ENCODE measurements at places on chromosomes 5 and 9. TPM values are rescaled to one million over a fixed set of nuclear protein-coding genes. Genes with fewer than 3 reads are reported as not detected.

GRCh38 chr5:39547553-39548154 is 122.9 kb upstream of the DAB2 start:
- peak; percentile 14 for DNase-seq
- peaks cover 10% of the 10 kb centered on the region for H3K4me1 ChIP-seq
- H3K27ac ChIP-seq: no peak overlapping the region
- H3K36me3 ChIP-seq: no peaks in the 10 kb centered on the region
- no peaks in the 10 kb centered on the region for H3K27me3 ChIP-seq

- H3K4me1 ChIP-seq: no peaks in the 10 kb centered on the region
- DNase-seq: no peak
- H3K27me3 ChIP-seq: no peaks in the 10 kb centered on the region
- no peak overlapping the region for H3K4me3 ChIP-seq
- no peak overlapping the region for H3K27ac ChIP-seq
These were observed 50.2 kb downstream of the TIMD4 start for GRCh38 chr5:156912869-156913268.

GRCh38 chr9:27527702-27528075 is 1.9 kb downstream of the MOB3B start:
- peaks cover 8% of the 10 kb centered on the region for H3K4me1 ChIP-seq
- no peaks in the 10 kb centered on the region for H3K27me3 ChIP-seq
- DNase-seq: no peak
- no peak overlapping the region for H3K4me3 ChIP-seq
- no peaks in the 10 kb centered on the region for H3K36me3 ChIP-seq

DNA sequence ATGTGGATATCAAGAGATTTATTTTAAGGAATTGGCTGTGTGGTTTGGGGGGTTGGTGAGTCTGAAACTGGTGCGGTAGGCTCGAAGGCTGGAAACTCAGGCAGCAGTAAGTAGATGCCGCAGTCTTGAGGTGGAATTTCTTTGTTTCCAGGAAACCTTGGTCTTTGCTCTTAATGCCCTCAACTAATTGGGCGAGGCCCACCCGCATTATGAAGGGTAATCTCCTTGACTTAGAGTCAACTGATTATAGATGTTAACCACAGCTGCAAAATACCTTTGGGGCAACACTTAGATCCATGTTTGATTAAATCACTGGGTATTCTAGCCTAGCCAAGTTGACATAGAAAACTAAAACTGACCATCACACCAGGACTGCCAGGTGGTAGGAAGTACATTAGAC is 83.8 kb downstream of the ANKRD33B start:
- no peaks in the 10 kb centered on the region for H3K36me3 ChIP-seq
- no peaks in the 10 kb centered on the region for H3K4me1 ChIP-seq
- H3K4me3 ChIP-seq: no peak overlapping the region

- H3K4me3 ChIP-seq: no peak overlapping the region
- H3K27me3 ChIP-seq: no peaks in the 10 kb centered on the region
- DNase-seq: no peak
- H3K4me1 ChIP-seq: peaks cover 10% of the 10 kb centered on the region
- no peaks in the 10 kb centered on the region for H3K36me3 ChIP-seq
These were observed 197.8 kb downstream of the TTLL11 start for GRCh38 chr9:121895358-121895757.

DNA sequence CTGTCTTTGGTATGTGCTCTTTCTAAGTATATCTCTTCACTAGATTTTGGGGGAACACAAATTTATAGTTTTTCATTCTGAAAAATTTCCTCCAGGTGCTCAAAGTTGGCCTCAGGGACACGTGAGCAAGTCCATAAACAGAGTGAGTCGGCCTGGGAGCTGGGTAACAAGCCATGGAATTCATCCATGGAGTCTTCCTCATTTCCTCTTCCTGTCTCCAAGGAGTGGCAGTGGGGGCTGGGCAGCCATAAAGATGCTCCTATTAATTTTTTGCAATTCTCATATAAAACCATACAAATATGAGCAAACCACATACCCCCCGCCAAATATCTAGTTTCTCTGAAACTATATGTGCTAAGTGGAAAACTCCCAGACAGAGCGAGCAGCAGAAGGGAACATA is 136.6 kb upstream of the OTULINL start:
- H3K27ac ChIP-seq: peak overlapping the region; percentile 98
- H3K27me3 ChIP-seq: no peaks in the 10 kb centered on the region
- peak overlapping the region; percentile 84 for H3K4me3 ChIP-seq
- H3K4me1 ChIP-seq: peaks cover 72% of the 10 kb centered on the region
- DNase-seq: no peak

GRCh38 chr5:9174446-9174845 is 371.4 kb downstream of the SEMA5A start:
- no peaks in the 10 kb centered on the region for H3K4me1 ChIP-seq
- DNase-seq: no peak
- H3K27ac ChIP-seq: no peak overlapping the region
- no peaks in the 10 kb centered on the region for H3K27me3 ChIP-seq

DNA sequence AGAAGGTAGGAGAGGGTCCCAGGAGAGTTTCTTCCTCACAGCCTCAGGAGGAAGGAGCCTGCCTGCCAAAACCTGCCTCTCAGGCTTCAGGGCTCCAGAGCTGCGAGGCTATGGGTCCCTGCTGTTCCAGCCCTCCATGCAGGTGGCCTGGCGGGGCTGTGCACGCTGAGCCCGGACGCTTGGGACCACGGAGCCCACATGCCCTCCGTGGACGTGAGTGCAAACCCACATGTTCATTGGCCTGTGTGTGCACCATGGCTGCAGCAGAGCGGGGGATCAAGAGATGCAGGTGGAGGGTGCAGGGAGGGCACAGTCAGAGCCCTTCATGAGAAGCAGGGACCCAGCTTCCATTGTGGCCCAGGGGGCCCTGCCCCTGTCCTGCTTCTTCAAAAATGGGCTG is 287.3 kb downstream of the IRX2 start:
- H3K27ac ChIP-seq: no peak overlapping the region
- no peak overlapping the region for H3K4me3 ChIP-seq
- no peaks in the 10 kb centered on the region for H3K36me3 ChIP-seq
- H3K27me3 ChIP-seq: peaks cover 25% of the 10 kb centered on the region
- DNase-seq: no peak

GRCh38 chr5:17056141-17056631 is 120.1 kb upstream of the MYO10 start:
- H3K4me3 ChIP-seq: no peak overlapping the region
- no peaks in the 10 kb centered on the region for H3K4me1 ChIP-seq
- no peak for DNase-seq
- H3K36me3 ChIP-seq: no peaks in the 10 kb centered on the region

- no peak overlapping the region for H3K27ac ChIP-seq
- DNase-seq: no peak
- H3K4me3 ChIP-seq: no peak overlapping the region
- no peaks in the 10 kb centered on the region for H3K27me3 ChIP-seq
- H3K4me1 ChIP-seq: no peaks in the 10 kb centered on the region
These were observed 1057.3 kb downstream of the TLE1 start for GRCh38 chr9:80632041-80632440.

DNA sequence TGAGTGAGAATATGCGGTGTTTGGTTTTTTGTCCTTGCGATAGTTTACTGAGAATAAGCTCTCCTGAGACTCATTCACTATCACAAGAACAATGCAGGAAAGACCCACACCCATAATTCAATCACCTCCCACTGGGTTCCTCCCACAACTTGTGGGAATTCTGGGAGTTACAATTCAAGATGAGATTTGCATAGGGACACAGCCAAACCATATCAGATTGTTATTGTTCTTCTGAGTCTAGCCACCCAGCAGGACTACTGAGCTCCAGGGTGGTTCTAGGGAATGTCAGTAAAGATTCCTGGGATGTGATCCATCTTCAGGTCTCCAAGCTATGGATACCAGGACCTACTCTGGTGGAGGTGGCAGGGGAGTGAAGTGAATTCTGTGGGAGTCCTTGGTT is 2075.1 kb upstream of the CDH9 start:
- no peaks in the 10 kb centered on the region for H3K4me1 ChIP-seq
- no peak overlapping the region for H3K4me3 ChIP-seq
- DNase-seq: no peak
- no peak overlapping the region for H3K27ac ChIP-seq

- no peaks in the 10 kb centered on the region for H3K36me3 ChIP-seq
- no peak for DNase-seq
- H3K4me3 ChIP-seq: no peak overlapping the region
- no peaks in the 10 kb centered on the region for H3K4me1 ChIP-seq
- no peak overlapping the region for H3K27ac ChIP-seq
These were observed 370.2 kb upstream of the C9orf72 start for GRCh38 chr9:27943501-27943900.

DNA sequence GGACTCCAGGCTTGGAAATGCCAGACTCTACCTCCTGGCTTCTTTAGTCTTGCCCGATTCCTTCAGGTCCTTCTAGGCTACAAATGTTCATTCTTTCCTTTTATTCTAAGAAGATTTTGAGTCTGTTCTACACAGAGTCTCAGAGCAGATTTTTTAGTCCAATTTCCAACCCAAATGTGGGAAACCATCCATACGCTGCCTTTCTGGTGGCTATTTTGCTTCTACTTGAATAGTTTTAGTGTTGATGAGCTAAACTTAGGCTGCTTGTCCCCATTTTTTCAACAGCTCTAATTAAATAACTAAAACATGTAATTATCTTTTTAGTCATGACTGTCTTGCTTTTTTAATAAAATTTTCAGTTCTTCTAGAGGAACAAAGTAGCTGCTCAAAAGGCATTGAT is 112.4 kb upstream of the KLF9 start:
- no peaks in the 10 kb centered on the region for H3K36me3 ChIP-seq
- H3K4me1 ChIP-seq: no peaks in the 10 kb centered on the region

- H3K27me3 ChIP-seq: no peaks in the 10 kb centered on the region
- H3K27ac ChIP-seq: peak overlapping the region; percentile 91
- H3K4me3 ChIP-seq: peak overlapping the region; percentile 46
- H3K4me1 ChIP-seq: peaks cover 17% of the 10 kb centered on the region
- H3K36me3 ChIP-seq: no peaks in the 10 kb centered on the region
These were observed 544.1 kb downstream of the RAB3C start for GRCh38 chr5:59126708-59127573.

DNA sequence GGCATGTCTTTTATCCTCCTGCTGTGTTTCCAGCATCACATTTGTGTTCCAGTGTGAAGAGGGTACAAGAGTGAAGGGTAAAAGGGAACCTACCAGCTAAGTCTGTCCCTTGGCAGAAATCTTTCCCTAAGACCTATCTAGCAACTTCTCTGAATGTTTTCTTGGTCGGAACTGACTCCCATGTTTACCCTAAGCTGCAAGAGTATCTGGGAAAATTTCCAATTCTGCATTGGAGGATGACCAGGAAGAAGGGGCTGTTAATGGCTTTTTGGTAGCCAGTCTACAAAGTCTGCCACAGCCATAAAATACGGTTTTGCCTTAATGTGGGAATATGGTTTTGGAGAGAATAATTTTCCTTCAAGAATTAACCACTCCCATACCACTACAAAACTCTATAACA is 75.1 kb downstream of the MAST4 start:
- no peaks in the 10 kb centered on the region for H3K4me1 ChIP-seq
- no peak for DNase-seq
- H3K36me3 ChIP-seq: no peaks in the 10 kb centered on the region
- no peaks in the 10 kb centered on the region for H3K27me3 ChIP-seq

GRCh38 chr9:14769230-14769571 is 46.7 kb upstream of the CER1 start:
- no peak for DNase-seq
- H3K4me1 ChIP-seq: peaks cover 6% of the 10 kb centered on the region
- no peak overlapping the region for H3K27ac ChIP-seq
- no peaks in the 10 kb centered on the region for H3K27me3 ChIP-seq
- H3K4me3 ChIP-seq: no peak overlapping the region

POLR3G gene
- polyA plus RNA-seq: 16.4 TPM

NMUR2 gene
- polyA plus RNA-seq: not detected

OR1Q1 gene
- polyA plus RNA-seq: 0.29 TPM

GRM6 gene
- polyA plus RNA-seq: not detected

PCDHB11 gene
- 0.61 TPM for polyA plus RNA-seq

IPO11 gene
- 8.1 TPM for polyA plus RNA-seq

CDH9 gene
- polyA plus RNA-seq: not detected

JAKMIP2 gene
- polyA plus RNA-seq: 1.8 TPM

BRD9 gene
- polyA plus RNA-seq: 17.5 TPM

PSAT1 gene
- 37.0 TPM for polyA plus RNA-seq
